Fibroblast of skin of right biceps (primary cell): ENCODE measurements at places on chromosomes 12 and 14.

DNA sequence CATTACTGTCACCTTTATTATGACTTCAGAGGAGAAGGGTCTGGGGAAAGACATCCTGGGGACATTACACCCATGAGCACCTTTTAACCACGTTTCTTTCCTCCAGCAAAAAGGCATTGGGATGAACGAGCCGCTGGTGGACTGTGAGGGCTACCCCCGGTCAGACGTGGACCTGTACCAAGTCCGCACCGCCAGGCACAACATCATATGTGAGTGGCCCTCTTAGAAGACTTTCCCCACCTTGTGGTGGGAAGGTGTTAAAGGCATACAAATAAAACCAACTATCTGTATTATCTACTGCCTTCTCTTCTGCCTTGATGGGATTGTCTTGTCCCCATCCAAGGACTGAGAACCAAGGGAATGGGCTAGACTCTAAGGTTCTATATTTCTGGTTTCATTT lies 6.0 kb downstream of the PSMD9 start:
- DNase-seq = peak; percentile 48

- DNase-seq = peak; percentile 86
Measured at GRCh38 chr14:21072031-21072473, 1.9 kb downstream of the ARHGEF40 start.

DNA sequence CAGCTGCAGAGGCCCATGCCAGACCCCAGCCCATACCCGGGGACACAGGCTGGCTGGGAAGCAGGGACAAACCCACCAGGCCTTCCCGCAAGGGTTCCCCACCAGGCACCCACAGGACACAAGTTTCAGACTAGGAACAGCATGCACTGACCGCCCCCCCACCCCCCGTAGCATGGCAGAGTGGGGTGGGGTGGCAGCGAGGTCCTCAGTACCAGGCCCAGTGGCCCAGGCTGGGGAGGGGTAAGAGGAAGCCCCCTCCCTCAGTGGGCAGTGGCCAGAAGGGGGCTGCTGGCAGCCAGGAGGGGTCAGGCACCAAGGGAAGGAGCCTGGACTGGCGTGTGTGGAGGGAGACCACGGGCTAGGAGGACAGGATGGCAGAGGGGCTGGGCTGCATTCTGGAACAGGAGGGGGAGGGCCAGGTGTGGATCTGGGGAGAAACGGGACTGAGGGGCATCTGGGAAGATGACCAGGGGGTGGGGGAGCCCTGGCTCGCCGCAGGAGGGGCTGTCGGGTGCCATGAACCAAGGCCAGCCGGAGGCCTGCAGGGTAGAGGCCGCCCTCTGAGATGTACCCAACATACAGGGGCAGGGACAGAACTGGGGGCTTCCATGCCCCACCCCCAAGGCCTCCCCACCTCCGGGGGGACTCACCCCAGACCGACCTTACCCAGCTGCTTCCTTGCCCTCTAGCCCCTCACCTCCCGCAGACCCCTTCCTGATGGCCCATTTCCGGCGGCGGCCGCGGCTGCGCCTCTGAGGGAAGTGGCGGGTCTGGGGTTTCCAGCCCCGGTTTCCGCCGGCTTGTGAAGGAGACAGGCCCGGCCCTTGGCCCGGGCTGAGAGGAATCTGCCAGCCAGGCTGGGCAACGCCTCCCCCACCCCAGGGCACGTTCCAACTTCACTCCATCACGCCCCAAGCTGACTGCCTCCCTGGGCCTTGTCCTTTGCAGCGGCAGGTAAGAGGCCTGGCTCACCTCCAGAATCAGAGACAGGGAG lies 5.6 kb upstream of the JAG2 start:
- no peak for DNase-seq

GRCh38 chr12:78981-79380 lies 12.4 kb downstream of the IQSEC3 start:
- DNase-seq = no peak

GRCh38 chr14:24576771-24577170 lies 721 bp upstream of the CTSG start:
- no peak for DNase-seq

- DNase-seq = no peak
Measured at GRCh38 chr12:32507942-32508320, 108.6 kb downstream of the FGD4 start.

GRCh38 chr12:3149515-3150307 lies 72.5 kb downstream of the TSPAN9 start:
- DNase-seq = no peak

GRCh38 chr12:96084624-96085023 lies 49.2 kb upstream of the LTA4H start:
- DNase-seq = no peak

- DNase-seq = peak; percentile 87
Measured at GRCh38 chr12:113194971-113195391, 9.5 kb downstream of the RITA1 start.

DNA sequence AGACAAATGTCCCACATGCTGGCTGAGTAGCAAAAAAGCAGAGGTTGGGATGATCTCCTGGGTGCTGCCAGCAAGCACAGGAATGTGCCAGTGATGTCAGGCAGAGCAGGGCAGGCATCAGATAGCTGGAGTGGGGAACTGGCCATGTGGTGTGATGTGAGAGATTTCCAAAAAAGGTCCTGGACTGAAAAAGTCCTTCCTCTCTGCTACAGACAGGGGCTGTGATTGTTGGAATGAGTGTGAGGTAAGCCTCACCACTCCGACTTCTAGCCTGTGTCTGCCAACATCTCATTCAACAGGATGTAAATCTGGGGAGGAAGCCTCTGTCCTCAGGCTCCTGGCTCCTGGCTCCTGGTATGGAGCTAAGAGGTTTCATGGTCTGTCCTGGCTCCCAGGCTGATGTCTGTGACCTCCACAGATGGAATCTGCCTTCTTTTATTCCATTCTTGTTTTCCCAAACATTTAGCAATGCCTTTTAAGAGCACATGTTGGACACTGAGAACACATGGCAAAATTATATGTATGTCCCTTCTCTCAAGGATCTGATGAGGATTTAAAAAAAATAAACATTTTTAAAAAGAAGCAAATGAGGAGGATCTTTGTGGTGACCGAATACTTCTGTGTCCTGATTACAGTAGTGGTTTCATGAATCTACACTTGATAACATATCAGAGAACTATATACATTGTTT lies 50.1 kb upstream of the STK38L start:
- DNase-seq = peak; percentile 93

GRCh38 chr14:71449316-71450055 lies 482.7 kb upstream of the RGS6 start:
- no peak for DNase-seq

DNA sequence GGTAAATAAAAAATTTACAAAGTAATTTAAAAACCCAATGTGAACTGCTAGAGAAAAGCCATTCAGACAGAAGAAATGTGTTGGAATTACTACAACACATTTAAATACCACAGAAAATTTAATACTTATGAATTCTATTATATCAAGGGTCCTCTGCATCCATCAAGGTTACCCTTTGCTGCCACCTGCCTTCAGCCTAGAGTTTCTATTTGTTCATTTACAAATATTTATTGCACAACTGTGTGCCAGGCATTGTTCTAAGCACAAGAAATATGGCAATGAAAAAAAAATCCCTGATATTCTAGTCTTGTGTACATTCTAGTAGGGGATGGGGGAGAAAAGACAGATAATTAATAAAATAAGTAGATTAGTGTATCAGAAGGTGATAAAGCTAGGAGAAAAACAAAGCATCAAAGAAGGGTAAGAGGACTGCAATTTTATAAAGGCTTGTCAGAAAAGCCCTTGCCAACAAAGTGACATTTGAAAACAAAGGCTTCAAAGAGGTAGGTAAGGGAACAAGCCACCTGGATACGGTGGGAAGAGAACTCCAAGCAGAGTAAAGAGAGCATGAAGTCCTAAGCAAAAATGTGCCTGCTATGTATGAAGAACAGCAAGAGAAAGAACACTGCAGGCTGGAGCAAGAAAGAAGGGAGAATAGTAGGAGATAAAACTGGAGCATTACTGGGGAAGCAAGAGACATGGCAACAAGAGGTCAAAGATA lies 59.1 kb upstream of the SLC6A13 start:
- DNase-seq = peak; percentile 3

GRCh38 chr14:82710267-82710841 lies 1176.7 kb upstream of the SEL1L start:
- DNase-seq = peak; percentile 68

DNA sequence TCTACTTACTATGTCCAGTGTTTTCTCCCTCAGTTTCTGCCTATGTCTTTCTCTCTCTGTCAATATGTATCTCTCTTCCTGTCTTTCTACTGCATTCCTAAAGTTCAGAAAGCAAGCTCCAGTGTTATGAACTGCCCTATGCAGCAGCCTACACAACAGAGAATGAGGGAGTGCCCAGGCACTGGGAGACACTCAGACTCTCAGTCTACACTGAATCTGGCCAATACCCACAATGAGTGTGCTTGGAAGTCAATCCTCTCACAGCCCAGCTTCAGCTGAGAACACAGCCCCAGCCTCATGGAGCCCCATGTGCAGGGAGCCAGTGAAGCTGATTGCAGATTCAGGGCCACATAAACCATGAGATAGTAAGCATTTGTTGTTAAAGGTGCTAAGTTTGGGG lies 128.7 kb downstream of the ALG10 start:
- DNase-seq = no peak

GRCh38 chr12:22828066-22828465 lies 203.1 kb downstream of the ETNK1 start:
- DNase-seq = no peak

GRCh38 chr12:70366581-70367257 lies 629 bp downstream of the KCNMB4 start:
- DNase-seq = peak; percentile 38

- DNase-seq = peak; percentile 76
Measured at GRCh38 chr14:30210630-30211029, 283.0 kb upstream of the PRKD1 start.

DNA sequence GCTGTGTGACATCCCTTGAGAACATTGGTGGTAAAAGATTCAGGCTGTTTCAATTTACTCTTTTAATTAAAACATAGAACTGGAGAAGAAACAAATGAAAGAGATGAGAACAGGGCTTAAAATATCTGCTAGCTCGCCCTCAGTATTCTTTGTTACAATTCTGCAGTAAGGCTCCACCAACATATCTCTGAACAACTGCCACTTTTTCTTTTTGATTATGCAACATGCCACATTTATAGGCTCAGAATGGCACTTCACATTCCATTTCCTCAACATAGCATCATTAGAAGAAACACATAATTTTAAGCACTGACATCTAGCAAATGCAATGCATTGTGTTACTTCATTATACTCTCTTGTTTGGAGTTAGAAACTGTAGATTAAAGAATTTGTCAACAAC lies 1315.2 kb downstream of the LRFN5 start:
- no peak for DNase-seq

GRCh38 chr12:108342985-108343384 lies 3.9 kb upstream of the CMKLR1 start:
- no peak for DNase-seq

GRCh38 chr12:40999210-40999609 lies 188.9 kb upstream of the PDZRN4 start:
- DNase-seq = peak; percentile 22

DNA sequence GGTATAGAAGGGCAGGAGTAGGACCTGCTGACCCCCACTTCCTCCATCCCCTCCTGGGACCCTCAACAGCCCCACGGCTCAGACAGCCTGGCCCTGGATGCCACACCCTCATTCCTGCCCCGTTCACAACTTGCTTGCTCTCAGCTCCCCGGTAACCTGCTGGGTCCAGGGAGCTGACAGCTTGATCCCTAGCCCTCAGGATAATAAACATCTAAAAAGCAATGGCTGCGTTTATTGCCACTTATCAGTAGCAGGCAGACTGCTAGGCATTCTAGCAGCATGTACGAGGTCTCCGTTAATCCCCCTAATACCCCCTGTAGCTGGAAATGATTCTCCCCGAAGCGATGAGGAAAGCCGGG lies 24.3 kb upstream of the RPLP0 start:
- no peak for DNase-seq

DNA sequence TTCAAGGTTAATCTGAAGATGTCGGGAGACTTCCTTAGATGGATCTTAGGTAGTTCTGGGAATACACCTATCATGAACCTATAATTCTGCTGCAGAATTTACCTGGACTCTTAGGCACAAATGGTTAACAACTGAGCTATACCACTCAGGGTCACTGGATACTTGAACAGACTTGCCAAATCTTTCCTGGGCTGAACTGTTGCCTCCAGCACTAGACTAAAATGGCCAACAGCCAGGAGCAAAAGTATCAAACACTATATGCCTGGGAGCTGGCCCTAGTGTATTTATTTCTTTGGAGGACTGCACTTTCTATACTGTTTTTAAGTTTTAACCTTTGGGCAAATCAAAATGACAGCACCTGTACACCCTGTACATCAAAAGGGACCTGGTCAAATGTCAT lies 252.8 kb downstream of the TMEM117 start:
- no peak for DNase-seq

DNA sequence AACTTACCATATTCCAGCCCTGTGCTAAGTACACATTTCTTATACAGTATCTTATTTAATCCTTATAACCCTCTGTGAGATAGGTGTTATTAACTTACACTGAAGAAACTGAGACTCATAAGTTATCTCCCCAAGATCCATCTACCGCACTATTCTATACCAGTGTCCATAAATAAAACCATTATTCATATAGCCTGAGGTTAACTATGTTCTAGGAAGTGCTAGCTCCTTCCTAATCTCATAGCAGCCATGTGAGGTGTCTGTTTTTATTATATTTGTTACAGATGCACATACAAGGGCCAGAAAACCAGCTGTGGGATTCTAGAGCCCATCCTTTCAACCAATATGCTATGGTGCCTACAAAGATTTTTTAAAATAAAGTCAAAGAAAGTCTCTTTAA lies 100.3 kb upstream of the RAP1B start:
- DNase-seq = no peak

GRCh38 chr12:122190842-122191668 lies 8.1 kb downstream of the LRRC43 start:
- DNase-seq = peak; percentile 52

GRCh38 chr12:107684990-107685359 lies 624 bp upstream of the PWP1 start:
- DNase-seq = peak; percentile 36

DNA sequence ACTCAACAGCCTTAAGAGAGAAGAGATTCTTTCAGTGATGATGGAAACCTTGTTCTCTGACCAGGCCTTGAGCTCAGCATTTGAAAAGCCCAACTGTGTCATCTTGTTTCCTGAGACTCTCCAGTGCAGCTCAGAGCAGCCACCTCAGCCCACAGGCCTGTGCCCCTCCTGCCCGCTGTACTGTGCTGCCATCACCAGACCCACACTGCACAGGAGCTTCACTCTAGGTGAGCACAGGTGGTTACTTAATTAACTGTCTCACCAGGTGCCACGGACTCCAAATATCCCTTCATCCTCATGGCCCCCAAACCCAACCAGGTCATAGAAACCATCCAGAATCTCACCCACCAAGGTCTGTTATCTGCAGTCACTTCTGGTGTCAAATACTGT lies 51.3 kb downstream of the JAG2 start:
- DNase-seq = no peak

- no peak for DNase-seq
Measured at GRCh38 chr12:124479680-124480468, 87.5 kb downstream of the NCOR2 start.

GRCh38 chr12:48946205-48946604 lies 11.1 kb downstream of the ARF3 start:
- no peak for DNase-seq

DNA sequence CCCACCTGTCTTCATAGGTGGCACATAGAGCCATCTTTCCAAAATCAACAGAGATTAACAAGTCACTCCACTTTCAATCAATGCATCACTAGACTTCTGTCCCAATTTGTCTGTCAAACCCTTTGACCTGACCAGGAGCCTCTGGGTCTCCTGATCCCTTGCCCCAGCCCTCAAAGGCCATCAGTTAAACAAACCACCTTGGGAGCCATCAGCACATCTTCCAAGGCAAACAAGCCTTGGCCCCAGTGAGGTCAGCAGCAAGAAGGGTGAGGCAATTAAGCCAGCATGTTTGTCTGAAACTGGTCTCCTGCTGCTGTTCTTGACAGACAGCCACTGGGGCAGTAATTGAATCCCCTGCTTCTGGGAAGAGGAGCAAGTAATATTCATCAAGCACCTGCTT lies 742.8 kb upstream of the TBX3 start:
- DNase-seq = no peak
